ENCODE measurements at places on chromosomes 16 and 17.
A peak's percentile ranks its signal among the peaks of the same experiment; 100 is the strongest.

- no peak for DNase-seq
These were observed 53.7 kb downstream of the SNX20 start for GRCh38 chr16:50627419-50627818.

GRCh38 chr17:35774499-35774898, 13.8 kb downstream of the C17orf50 start:
- DNase-seq: no peak

GRCh38 chr17:50181144-50181543, 15.3 kb downstream of the SGCA start:
- DNase-seq: no peak

DNA sequence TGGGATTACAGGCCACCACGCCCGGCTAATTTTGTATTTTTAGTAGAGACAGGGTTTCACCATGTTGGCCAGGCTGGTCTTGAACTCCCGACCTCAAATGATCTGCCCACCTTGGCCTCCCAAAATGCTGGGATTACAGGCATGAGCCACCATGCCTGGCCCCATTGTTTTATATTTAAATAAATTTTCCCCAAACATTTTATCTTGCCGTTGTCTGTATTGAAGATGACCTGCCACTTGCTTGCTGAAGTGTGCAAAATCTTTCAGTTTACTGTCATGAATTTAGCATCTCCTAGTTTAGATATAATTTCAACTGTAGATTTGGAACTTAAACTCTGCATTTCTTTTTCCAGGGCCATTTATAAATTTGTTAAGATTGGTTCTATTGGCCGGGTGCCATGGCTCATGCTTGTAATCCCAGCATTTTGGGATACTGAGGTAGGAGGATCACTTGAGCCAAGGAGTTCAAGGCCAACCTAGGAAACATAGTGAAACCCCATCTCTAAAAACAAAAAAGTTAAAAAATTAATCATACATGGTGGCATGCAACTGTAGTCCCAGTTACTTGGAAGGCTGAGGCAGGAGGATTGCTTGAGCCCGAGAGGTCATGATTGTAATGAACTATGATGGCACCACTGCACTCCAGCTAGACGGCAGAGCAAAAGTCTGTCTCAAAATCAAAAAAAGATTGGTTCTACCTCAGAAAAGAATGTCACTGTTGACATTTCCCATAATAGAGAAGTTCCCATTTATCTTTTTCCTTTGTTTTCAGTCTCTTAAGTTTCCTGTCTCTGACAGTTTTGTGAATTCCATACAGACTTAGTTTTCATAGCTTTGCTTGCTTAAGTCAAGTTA, 84.4 kb downstream of the VMP1 start:
- DNase-seq: no peak

DNA sequence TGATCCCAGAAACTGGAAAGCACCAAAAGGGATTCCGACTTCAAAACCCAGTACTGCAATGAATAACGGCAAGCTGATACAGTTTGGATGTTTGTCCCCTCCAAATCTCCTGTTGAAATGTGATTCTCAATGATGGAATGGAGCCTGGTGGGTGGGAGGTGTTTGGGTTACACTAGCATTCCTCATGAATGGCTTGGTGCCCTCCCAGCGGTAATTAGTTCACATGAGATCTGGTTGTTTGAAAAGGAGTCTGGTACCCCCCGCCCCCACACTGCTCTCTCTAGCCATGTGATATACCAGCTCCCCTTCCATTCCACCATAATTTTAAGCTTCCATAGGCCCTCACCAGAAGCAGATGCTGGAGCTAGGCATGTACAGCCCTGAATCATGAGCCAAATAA, 40.1 kb downstream of the RANBP10 start:
- no peak for DNase-seq

- no peak for DNase-seq
These were observed 379.6 kb upstream of the PSMD7 start for GRCh38 chr16:73916829-73917594.

GRCh38 chr16:69404275-69404805, 18.5 kb upstream of the TERF2 start:
- no peak for DNase-seq

- DNase-seq: no peak
These were observed 8.7 kb upstream of the CPD start for GRCh38 chr17:30369995-30370394.

DNA sequence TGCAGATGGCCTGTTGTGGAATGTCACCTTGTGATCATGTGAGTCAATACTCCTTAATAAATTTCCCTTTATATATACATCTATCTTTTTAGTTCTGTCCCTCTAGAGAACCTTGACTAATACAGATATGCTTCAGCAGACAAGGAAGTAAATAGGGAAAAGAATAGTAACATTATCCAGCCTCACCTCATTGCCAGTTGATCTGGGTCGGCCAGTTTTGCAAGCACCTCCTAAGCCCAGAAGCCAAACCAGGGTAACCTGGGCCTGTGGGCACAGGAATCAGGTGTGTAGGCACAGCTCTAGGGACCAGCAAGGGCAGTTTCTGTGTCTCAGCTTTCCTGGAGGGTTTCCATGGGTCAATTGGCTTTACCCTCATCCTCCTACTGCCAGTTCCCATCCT, 11.9 kb upstream of the CCL17 start:
- DNase-seq: no peak

DNA sequence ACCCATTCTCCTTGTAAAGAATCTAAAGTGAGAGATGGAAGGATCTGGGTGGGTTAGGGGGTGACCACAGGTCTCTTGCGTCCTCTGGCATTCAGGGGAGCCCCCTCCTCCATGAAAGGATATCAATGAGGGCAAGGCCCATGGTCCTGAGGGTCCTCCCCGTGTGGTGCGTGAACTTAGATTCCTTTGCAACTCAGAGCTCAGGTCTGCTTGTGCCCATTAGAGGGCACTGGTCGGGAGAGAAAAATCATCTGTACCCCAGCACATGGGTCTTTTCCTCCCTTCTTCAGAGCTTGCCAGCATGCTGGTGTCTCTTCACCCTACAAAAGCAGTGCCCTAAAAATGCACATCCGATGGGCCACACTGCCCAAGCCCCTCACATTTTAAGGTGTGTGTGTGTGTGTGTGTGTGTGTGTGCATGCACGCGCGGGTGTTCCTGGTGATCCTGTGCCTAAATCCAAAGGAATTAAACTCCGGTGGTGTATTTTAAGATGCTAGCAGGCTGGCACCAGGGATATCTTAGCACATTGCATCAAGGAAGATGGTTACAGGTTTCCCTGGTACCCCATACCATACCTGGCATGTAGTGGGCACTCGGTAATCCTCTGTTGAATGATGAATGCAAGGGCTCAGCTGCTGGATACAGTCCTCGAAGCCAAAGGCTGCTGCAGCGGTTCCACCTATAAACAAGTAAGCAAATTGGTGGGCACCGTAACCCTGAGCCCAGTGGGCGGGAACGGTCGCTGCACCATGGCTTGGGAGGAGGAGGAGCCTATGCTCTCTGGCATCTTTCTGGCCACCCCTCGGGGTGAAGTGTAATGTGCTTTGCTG, 4.7 kb downstream of the C1QTNF1 start:
- no peak for DNase-seq

DNA sequence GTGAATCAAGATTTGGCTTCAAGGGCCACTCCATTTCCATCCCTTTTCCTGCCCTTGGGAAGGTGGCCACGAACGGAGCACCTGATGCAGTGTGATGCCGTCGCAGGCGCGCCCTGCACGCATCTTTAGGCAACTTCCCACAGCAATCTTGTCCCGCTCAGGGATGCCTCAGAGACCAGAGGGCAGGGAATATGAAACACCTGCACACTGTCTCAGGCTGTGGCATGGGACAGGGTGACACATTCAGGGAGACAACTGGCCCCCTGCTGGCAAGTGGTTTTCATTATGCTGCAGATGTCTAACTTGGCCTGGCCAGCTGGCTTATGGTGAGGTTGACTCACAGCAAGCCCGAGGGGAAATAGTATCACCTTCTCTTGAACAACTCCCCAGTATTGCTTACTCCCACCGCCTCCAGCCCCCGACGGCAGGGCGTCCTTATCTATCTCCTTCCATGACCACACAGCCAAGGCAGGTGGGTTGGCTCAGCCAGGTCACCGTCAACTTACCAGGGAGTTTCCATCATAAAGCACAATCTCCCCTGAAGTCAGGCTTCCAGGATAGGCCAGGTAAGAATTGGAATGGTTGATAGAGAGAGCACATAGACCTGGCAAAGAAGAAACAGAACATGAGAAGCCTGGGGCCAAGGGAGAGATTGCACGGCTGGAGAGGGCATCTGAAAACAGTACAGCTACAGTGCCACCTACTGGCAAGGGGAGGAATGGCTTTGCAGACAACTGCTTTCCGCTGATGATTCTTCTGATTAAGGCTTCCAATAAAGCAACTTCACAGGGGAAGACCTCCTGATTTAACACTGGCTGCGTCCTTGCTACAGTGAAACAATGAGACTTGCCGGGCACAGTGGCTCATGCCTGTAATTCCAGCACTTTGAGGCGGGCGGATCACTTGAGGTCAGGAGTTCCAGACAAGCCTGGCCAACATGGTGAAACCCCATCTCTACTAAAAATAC, 21.1 kb downstream of the WIPI1 start:
- peak; percentile 74 for DNase-seq

GRCh38 chr16:74936902-74937560, 47.9 kb downstream of the WDR59 start:
- no peak for DNase-seq

DNA sequence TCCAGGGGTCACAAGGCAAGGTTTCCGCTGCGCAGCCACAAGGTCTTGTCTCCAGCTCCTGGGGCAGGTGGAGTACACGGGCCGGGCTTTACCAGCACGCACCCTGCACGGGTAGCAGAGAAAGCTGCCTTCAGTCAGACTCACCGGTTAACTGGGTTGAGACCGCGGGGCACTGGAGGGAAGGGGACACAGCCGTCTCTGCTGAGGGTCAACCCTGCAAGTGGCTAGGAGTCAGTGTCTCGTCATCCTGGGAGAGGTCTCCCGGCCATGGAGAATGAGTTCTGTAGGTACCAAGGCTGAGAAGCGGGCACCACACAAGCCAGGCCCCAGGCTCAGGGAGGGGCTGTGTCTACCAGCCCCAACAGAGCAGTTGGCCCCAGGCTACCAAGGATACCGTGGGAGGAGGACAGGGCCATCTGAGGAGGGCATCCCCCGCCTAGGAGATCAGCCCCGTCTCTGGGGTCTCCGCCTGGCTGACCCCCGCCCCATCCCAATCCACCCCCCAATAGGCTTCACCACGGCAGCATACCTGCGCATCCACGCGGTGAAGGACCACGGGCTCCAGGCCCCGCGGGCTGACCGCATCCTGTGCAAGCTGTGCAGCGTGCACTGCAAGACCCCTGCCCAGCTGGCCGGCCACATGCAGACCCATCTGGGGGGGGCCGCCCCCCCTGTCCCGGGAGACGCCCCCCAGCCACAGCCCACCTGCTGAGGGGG, 2.8 kb upstream of the PRRT2 start:
- no peak for DNase-seq

DNA sequence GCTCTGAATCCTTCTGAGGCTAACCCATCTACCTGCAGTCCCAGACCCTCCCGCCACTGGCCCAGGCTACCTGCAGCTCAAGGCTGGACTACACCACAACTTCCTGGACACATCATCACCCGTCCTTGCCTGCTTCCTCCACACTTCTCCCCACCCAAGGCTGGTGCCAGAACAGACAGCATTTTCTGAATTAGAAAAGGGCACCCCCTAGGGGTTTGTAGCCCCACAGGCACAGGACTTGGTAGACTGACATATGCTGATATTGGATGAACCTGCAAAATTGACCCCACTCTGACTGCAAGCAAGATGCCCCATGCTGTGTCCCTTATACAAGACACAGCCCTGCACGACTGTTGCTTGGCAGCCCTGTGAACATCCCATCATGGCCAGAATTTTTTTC, 271.5 kb upstream of the C16orf82 start:
- no peak for DNase-seq

DNA sequence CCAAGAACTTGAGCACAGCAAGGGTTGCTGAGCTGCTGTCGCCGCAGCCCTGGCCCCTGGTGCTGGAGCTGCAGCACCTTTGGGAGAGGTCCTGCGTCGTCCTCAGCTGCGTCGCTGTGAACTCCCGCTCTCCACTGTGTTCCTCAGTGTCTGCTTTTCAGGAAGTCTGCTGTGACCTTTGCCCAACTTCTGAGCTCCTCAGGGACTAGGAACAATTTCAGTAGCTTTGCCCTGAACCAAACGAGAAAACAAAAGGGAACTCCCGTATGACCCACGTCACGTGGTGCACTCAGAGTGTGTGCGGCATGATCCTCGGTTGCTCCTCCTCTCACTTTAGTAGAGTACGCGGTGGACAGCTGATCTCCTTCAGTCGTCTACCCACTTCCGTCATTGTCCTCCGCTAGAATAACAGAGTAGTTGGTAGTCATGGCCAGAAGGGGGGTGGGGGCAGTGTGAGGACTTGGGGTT, 44.2 kb downstream of the WDR45B start:
- no peak for DNase-seq

GRCh38 chr17:58263773-58264172, 17.0 kb downstream of the MPO start:
- no peak for DNase-seq

DNA sequence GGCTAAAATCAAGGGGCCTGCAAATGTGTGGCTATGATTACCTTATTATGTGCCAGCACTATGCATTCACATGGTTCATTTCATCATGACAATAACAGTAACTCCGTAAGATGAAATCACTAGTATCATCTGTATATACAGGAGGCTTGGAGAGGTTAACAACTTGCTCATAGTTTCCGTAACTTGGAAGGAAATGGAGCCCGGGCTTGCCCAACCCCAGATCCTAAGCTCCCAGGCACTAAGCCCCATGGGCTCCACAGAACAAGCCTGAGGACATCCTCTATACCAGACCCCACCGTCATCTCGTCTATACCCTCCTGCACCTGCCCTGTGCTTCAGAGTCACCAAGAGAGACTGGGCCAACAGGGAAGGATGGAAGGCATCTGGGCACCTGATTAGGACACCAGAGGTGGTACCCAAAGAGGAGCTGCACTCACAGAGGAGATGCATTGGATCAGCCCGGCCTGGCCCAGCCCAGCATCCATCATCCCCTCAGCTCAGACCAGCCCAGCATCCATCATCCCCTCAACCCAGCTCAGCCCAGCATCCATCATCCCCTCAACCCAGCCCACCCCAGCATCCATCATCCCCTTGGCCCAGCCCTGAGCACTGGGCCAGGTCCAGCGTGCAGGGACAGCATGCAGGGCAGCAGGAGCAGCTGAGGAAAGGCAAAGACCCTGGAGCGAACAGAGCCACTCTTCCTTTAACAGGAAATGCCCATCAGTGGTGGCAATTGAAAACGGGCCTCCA, 28.5 kb downstream of the NSMCE1 start:
- DNase-seq: peak; percentile 12

- DNase-seq: no peak
These were observed 52.5 kb upstream of the MNT start for GRCh38 chr17:2453325-2453724.

DNA sequence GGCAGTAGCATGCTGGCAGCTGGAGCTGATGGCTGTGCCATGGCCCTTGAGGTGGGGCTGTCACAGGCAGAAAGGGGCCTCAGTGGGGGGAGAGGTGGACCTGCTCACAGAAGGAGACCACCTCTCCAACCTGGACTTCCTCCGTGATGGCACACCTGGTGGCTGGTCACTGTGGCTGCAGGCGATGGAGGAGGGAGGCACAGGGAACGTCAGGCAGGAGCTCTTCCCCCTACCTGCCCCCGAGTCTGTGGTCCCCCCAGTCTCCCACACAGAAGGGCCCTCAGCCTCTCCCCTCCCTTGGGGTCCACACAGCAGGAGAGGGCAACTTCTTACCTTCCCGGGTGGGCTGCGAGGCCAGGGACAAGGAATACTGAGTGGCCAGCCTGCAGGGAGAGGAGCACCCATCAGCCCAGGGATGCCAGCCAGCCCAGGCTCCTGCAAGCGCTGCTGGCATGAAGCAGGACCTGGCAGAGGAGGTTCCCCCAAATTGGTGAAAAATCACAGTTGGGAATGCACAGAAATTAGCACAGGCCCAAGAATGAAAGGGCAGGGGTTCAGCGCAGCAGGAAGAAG, 96.5 kb downstream of the GOSR1 start:
- DNase-seq: no peak
